ENCODE measurements at places on chromosomes 4 and X.

DNA sequence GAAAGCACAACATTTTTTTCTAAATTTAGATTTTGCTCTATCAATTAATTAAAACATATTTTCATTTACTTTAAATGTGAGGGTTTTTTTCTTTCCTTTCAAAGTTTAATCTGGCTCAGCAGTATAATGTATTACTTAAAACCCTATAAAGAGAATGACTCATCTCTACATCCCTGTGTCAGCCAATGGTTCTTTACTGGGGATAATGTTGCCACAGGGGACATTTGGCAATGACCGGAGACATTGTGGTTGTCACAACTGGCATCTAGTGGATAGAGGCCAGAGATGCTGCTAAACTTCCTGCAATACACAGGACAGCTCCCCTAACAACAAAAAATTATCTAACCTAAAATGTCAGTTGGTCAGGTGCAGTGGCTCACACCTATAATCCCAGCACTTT lies 53.8 kb downstream of the SYNPO2 start:
- no peak for DNase-seq

- DNase-seq = no peak
Observed at GRCh38 chr4:89294573-89295269, 12.9 kb downstream of the GPRIN3 start.

DNA sequence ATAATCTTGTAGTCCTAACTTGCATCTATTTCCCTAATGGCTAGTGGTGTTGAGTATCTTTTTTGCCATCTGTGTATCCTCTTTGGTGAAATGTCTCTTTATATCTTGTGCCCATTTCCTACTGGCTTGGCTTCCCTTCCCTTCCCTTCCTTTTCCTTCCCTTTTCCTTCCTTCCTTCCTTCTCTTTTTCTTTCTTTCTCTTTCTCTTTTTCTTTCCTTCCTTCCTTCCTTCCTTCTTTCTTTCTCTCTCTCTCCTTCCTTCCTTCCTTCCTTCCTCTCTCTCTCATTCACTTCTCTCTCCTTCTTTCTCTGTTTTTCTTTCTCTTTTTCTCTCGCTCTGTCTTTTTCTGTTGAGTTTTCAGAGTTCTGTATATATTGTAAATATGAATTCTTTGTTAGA lies 61.5 kb upstream of the SLC4A4 start:
- DNase-seq = no peak

GRCh38 chr4:68267433-68267944 lies 22.0 kb upstream of the TMPRSS11B start:
- no peak for DNase-seq

GRCh38 chr4:188704288-188704687 lies 565.0 kb downstream of the TRIML1 start:
- no peak for DNase-seq

- DNase-seq = no peak
Observed at GRCh38 chr4:94814237-94814636, 56.5 kb downstream of the BMPR1B start.

GRCh38 chr4:123423819-123424218 lies 27.2 kb downstream of the SPRY1 start:
- DNase-seq = no peak

GRCh38 chrX:47241201-47242011 lies 8.6 kb downstream of the USP11 start:
- no peak for DNase-seq

DNA sequence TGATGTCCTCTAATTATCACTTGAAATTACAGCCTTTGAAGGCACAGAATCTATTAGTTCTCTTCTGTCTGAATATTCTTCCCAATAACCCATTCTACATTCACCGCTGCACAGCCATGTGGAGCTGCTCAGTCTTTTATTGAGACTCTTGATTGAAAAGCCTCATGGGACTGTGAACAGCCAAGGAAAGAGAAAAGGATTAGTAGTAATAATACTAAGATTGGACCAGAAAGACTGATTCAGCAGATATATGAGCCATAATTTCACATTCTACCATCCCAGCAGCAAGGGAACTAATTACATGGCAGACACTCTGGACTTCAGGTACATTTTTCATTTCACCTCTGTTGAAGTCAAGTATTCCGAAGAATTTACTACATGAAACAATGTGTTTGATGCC lies 2471.7 kb downstream of the ARAP2 start:
- no peak for DNase-seq

- no peak for DNase-seq
Observed at GRCh38 chr4:183328832-183329231, 6.6 kb upstream of the CLDN24 start.

DNA sequence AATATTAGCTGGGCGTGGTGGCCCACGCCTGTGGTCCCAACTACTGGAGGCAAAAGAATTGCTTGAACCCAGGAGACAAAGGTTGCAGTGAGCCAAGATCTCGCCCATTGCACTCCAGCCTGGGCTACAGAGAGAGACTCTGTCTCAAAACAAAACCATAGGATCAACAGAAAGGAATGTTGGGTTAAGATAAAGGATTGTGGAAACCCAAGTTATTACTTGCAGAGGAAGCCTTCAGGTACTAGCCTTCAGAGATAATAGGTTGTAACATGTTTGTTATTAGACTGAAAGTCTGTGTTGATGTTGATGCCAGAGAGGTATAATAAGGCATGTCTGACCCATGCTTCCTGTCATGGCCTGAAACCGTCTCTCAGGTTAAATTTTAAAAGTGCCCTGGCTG lies 16.9 kb downstream of the SSX5 start:
- DNase-seq = no peak

- DNase-seq = no peak
Observed at GRCh38 chr4:171169396-171169795, 643.8 kb upstream of the GALNTL6 start.

GRCh38 chr4:3514221-3514780 lies 17.9 kb downstream of the LRPAP1 start:
- DNase-seq = no peak

DNA sequence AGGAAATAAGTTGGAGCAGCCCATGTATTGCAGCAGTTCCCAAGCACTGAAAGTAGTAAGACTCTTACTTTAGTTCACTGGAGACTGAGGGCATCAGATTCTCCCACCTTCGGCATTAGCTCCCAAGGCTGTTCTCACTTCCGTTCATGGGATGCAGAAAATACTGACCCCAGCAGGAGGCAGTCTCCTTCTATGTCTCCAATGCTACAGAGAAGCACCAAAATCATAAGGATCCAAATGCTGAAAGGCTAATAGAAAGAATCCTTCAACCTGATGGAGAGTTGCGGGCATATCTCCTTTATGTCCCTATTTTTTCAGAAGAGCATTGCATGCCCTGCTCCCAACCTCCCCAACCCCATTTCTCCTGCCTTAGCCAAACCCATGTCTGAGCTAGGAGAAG lies 32.4 kb downstream of the ADH7 start:
- no peak for DNase-seq

DNA sequence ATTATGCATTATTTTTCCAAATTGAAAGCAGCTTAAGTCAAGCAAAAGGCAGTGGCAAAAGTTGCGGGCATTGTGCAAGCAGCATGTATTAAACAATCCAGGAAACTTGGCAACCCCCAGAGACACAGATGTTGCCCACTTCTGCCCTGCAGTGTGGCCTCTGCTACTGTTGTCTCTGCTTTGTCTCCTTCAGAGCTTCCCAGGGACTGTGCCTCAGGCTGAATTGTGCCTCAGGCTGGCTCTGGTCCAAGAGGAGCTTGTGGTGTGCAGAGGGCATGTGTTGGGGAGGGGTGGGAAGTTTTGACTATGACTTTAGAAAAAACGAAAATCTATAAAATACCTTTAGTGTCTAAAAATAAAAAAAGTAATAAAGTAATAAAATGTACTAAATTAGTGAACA lies 201.4 kb downstream of the CCSER1 start:
- no peak for DNase-seq

DNA sequence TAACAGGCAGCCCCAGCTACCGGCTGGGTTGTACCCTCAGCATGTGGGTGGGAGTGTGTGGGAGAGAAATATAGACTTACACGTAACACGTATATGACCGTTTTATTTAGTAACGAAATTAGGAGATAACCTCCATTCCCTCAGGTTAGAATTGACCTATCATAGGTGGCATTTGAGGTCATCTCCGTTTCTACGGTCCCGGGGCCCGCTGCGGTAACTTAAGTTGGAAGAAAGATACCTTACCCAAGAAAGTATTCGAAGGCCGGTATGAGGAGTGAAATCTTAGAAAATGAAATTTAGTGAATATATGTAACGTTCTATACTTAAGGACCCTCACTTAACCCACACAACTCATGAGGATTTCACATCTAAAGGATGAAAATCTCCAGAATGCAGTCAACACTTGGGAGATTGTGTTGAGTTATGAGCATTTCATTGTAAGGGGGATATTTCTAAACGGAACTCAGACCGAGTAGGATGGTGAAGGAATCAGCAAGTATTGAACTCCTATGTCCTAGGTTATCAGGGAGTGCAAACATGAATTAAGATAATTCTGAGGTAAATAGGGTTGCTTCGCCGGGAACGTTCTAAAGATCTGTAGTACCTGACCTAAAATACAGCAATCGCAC lies 891 bp downstream of the CISD2 start:
- DNase-seq = no peak

DNA sequence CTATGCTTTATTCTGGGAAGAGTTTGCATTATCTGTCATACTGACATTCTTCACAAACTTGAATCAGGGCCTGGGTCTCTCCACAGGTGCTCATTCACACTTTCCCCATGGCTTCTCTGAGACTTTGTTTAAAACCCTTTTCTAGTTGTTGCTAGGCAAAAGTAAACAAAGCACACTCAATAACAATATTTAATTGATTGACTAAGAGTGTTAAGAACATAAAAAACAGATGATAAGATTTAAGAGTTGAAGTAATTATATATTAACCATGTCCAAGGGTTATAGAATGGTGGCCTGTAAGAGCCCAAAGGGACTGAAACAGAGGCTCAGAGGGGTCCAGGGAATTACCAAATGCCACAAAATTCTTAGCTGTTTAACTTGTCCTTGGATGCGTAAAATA lies 7.1 kb downstream of the MAOA start:
- no peak for DNase-seq

- DNase-seq = no peak
Observed at GRCh38 chr4:66681962-66682361, 863.3 kb downstream of the CENPC start.

- no peak for DNase-seq
Observed at GRCh38 chr4:124947622-124948265, 235.2 kb upstream of the ANKRD50 start.

- DNase-seq = no peak
Observed at GRCh38 chr4:151099976-151100417, 569 bp downstream of the RPS3A start.

- DNase-seq = no peak
Observed at GRCh38 chr4:76639288-76639687, 204.3 kb downstream of the SHROOM3 start.

GRCh38 chrX:133610056-133610455 lies 194.8 kb upstream of the GPC4 start:
- no peak for DNase-seq

DNA sequence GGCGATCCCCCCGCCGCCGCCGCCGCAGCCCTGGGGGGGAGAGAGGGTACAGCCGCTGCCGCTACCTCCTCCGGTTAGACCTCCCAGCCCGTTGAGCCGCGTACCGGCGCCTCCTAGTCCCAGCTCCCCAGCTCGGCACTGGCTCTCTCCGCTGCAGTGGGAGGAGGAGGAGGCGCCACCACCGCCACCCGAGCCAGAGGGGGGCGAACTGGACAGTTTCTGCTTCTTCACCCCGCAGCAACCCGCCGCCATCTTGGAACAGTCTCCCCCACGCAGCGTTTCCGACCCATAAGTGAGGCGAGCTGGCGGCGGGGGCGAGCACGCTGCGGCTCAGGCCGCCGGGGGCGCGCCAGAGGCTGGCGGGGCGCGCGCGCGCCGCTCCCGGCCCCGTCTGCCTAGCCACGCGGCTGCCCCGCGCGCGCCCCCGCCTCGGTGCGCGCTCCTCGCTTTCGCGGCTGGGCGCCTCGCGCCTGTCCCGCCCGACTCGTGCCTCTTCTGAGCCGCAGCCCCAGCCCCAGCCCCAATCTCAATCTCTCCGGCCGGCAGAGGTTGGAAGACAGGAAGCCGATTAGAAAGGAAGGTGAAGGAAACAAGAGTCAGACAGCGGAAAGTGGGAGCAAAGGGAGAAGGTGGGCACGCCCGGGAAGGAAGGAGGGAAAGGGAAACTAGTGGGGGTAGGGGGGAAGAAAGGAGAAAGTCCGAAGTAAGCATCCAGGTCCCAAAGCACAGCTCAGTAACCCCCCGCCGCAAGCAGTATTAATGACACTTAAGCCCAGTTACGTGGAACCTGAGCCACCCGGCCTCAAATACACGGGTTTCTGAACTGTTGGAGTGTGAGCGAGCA lies at the start of gene AMMECR1:
Gene AMMECR1, minus strand, starts transcription at position 266 of the 844 bp plus-strand sequence. Its CDS starts 14 bp downstream, at position 252.
- peak; percentile 40 for DNase-seq

DNA sequence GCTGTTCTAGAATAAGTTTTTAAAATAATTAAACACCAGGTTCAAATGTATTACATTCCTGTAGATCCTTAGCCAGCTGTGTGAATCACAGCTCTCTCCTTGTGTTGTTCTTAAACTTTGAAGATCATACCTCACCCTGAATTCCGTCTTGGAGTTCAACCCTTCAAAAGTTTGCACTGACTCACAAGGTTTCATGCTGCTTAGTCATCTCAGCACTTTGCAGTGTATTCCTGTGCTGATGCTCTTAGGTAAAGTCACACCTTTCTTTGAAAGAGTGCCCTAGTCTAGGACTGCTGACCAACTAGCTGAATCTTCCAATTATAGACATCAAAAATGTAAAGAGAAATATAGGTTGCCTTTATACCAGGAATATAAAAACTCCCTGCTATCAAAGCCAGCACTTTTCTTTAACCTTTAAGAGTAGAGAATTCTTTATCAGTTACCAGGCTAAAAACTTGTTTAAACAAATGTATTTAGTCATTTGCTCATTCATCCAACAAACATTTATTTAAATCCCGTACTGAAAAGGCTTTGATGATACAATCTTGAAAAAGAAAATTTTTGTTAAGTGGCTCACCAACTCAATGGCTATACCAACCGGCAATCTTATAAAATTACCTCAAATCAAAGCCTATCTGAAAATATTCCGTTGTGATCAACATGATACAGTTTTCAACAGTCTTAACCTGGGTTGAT lies 169.7 kb downstream of the RAP1GDS1 start:
- DNase-seq = no peak

- no peak for DNase-seq
Observed at GRCh38 chr4:126071346-126072333, 756.9 kb downstream of the FAT4 start.

- no peak for DNase-seq
Observed at GRCh38 chrX:87425618-87426017, 92.0 kb upstream of the KLHL4 start.

GRCh38 chrX:114924423-114924822 lies 93.0 kb downstream of the IL13RA2 start:
- DNase-seq = no peak

DNA sequence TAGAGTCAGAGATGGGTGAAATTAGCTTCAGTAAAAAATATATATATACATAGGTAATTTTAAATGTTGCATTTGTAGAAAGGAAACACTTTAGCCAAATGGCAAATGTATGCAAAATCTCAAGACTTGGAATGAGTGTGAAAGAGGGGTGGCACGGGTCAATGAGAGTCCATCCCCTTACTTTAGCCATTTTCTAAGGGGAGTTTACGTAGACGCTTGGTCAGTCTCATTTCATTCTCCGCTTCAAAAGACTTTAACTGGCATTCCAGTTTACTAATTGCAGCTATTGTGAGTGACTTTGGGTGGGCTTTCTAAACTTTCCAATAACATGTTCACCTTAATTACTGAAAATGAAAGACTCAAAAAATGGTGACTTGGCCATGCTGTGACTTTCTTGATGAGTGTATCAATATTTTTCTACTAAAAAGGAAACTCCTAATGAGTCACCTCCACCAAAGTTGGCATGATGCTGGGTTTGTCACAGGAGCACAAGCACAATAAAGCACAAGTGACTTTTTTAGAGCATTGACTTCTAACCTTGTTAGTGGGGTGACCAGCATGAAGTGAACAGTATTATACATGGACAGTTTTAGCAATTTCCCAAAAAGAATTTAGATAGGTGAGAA lies 356.0 kb upstream of the RASGEF1B start:
- no peak for DNase-seq

All from omental fat pad (tissue), 4 donors.